Cardiac fibroblast (primary cell): ENCODE measurements at places on chromosomes 16 and 17.
A peak's percentile ranks its signal among the peaks of the same experiment; 100 is the strongest.

GRCh38 chr17:38724337-38724988 lies 5.7 kb upstream of the CISD3 start:
- DNase-seq, result no peak

DNA sequence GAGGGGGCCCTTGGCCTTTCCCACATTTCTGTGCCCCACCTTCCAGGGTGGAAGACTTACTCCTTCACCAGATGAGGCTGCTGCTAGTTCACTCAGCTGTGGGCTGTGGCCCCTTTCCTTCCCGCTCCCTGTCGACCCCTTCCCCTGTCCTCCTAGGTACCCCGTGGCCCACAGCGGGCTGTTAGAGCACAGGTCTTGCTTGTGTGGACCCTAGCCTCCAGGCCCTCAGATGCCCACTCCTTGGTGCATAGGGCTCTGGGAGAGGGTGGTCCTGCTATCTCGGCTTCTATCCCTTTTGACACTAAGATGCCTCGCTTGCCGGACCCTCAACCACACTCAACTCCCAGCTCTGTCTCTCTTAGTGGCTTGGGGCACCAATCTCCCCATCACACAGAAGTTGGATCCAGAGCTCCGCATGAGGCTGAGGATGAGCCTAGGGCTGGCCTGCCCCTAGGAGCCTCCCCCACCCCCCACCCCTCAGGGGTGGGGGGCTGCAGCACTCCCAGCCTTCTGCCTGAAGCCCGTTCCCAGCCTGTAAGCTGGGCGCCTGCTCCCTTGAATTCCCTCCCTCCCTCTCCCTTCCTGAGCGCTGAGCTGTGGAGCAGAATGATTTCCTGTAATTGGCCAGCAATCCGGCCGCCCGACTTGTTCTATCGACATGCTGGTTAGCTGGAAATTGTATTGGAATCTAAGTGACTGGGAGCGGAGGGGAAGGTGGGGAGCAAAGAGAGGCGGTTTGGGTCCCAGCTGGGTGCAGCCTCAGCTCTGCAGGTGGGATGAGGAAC lies 30.9 kb downstream of the DCAKD start:
- no peak for DNase-seq

GRCh38 chr16:87976665-87977064 lies 25.4 kb downstream of the BANP start:
- no peak for DNase-seq

GRCh38 chr17:50047488-50048126 lies 8.3 kb upstream of the ITGA3 start:
- DNase-seq, result peak; percentile 63

GRCh38 chr17:45312477-45313420 lies 4.1 kb downstream of the MAP3K14 start:
- no peak for DNase-seq

GRCh38 chr17:31721291-31722025 lies 137.6 kb downstream of the COPRS start:
- no peak for DNase-seq
